ENCODE measurements at places on chromosomes 12 and 14.

GRCh38 chr12:93002293-93003054 is 73.4 kb upstream of the EEA1 start:
- no peak for DNase-seq

GRCh38 chr12:22016982-22017381 is 29.0 kb upstream of the CMAS start:
- DNase-seq: no peak

DNA sequence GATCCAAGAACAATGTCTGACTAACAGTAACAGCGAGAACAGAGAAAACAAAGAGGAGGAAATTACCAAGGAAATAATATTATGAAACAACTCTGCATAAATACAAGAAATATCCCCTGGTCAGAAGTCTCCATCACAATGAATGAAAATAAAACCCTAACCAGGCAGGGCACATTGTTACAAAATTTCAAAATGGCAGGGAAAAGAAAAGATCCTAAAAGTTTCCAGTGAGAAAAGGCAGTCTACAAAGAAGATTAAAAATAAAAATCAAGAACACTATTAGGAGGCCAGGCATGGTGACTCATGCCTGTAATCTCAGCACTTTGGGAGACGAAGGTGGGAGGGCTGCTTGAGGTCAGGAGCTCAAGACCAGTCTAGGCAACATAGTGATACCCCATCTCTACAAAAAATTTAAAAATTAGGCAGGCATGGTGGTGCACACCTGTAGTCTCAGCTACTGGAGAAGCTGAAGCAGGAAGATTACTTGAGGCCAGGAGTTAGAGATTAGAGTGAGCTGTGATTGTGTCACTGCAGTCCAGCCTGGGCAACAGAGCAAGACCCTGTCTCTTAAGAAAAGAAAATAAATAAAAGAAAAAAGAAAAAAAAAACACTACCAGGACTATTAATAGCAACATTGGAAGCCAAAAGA is 47.8 kb downstream of the FERMT2 start:
- no peak for DNase-seq

GRCh38 chr14:77041881-77042545 is 13.5 kb upstream of the IRF2BPL start:
- no peak for DNase-seq
